ENCODE measurements at places on chromosomes 7 and 10. TPM values are rescaled to one million over a fixed set of nuclear protein-coding genes. Genes with fewer than 3 reads are reported as not detected.

The SFTPD gene
- not detected for total RNA-seq

The RGR gene
- total RNA-seq: not detected

The ZNF117 gene
- total RNA-seq: 6.5 TPM

The SEMA3D gene
- total RNA-seq: 2.6 TPM

The ZFAND2A gene
- total RNA-seq: 10.6 TPM

The TUBGCP2 gene
- 79.1 TPM for total RNA-seq

The CNNM1 gene
- total RNA-seq: 0.33 TPM

The IL6 gene
- 2.2 TPM for total RNA-seq

The ADARB2 gene
- not detected for total RNA-seq

The HTR7 gene
- 0.83 TPM for total RNA-seq

The MYO1G gene
- under 0.01 TPM for total RNA-seq

The FGFBP3 gene
- 0.50 TPM for total RNA-seq

The RNF133 gene
- 0.73 TPM for total RNA-seq

The CDK1 gene
- 52.1 TPM for total RNA-seq

The C1QL3 gene
- not detected for total RNA-seq

The PRDX3 gene
- 191 TPM for total RNA-seq

The KAZALD1 gene
- total RNA-seq: 58.2 TPM

The PI4K2A gene
- 24.3 TPM for total RNA-seq

The ZNF33B gene
- 6.1 TPM for total RNA-seq

The PPP1R3C gene
- total RNA-seq: 200 TPM

The TMEM196 gene
- total RNA-seq: not detected

The NSUN6 gene
- total RNA-seq: 13.5 TPM

The SORBS1 gene
- total RNA-seq: 0.17 TPM

The ANKRD26 gene
- 13.5 TPM for total RNA-seq

The MYL10 gene
- not detected for total RNA-seq

The AZGP1 gene
- total RNA-seq: not detected

The STRIP2 gene
- total RNA-seq: 5.1 TPM

The MSMB gene
- not detected for total RNA-seq

The OR2A7 gene
- total RNA-seq: 0.33 TPM

The ANKRD1 gene
- total RNA-seq: 2.6 TPM

The MLXIPL gene
- total RNA-seq: not detected

The MSS51 gene
- 1.8 TPM for total RNA-seq

The ZNF398 gene
- 9.3 TPM for total RNA-seq

The RELN gene
- 4.7 TPM for total RNA-seq

The C10orf67 gene
- 0.44 TPM for total RNA-seq

The SMIM30 gene
- 50.8 TPM for total RNA-seq

The C10orf105 gene
- total RNA-seq: not detected

The HMX2 gene
- not detected for total RNA-seq

The ARHGEF35 gene
- total RNA-seq: 2.8 TPM

The ZC3HAV1L gene
- total RNA-seq: 7.1 TPM

Measured in smooth muscle cell of trachea (primary cell).